ENCODE measurements at places on chromosomes 1 and 21.

DNA sequence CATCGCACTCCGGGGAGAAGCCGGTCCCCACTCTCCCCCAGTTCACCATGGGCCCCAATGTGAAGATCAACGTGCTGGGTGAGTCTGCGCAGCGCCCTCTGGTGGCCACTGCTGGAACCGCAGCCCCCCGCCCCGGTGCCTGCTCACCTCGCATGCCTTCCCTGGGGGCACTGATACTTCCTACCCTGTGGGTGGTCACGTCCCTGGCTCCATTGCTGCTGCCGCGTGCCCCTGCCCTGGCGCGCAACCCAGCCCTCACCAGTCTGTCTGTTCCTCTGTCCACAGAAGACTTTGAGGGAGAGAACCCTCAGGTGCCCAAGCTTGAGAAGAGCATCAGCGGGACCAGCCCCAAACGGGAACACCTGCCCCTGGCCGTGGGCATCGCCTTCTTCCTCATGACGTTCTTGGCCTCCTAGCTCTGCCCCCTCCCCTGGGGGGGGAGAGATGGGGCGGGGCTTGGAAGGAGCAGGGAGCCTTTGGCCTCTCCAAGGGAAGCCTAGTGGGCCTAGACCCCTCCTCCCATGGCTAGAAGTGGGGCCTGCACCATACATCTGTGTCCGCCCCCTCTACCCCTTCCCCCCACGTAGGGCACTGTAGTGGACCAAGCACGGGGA is 7.6 kb downstream of the EFNA3 start:
- DNase-seq = peak; percentile 40

GRCh38 chr1:197171531-197171930 is 25.1 kb upstream of the ASPM start:
- no peak for DNase-seq

DNA sequence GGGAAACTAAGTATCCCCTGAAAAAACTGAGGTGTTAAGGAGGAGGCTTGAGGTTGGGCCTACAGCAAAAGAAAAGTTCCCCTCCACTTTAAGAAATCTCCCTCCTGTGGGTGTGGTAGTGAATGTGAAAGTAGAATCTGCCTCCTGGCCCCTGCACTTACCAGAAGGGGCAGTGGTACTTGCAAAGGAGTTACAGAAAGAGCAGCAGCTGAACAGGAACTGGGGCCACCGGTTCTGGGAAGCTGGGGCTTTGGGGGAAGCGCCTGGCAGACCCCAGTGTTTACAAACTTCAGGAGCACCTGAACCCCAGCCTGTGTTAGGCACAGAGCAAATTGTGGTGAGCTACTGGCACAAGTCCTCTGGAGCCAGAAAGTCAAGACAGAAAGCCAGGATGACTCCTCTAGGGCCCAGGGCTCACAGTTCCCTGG is 250.2 kb upstream of the FGGY start:
- peak; percentile 41 for DNase-seq

DNA sequence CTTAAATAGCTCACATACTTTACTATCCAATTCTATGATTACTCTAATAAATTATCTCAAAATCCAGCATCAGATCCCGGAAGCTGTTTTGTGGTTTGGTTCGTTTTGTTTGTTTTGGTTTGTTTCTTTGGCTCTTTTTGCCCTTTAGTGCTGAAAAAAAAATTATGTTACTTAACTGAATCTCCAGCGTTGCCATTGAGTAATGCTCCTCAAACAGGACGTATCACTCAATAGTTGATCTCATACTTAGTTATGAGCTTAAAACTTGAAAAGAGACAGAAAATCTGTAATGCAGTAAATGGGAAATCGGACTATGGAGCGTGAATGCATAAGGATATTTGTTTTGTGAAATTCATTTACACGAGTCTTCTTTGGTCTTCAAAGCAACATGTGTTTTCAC is 533.8 kb upstream of the TMPRSS15 start:
- no peak for DNase-seq

- no peak for DNase-seq
Measured at GRCh38 chr1:170630977-170631376, 33.0 kb upstream of the PRRX1 start.

DNA sequence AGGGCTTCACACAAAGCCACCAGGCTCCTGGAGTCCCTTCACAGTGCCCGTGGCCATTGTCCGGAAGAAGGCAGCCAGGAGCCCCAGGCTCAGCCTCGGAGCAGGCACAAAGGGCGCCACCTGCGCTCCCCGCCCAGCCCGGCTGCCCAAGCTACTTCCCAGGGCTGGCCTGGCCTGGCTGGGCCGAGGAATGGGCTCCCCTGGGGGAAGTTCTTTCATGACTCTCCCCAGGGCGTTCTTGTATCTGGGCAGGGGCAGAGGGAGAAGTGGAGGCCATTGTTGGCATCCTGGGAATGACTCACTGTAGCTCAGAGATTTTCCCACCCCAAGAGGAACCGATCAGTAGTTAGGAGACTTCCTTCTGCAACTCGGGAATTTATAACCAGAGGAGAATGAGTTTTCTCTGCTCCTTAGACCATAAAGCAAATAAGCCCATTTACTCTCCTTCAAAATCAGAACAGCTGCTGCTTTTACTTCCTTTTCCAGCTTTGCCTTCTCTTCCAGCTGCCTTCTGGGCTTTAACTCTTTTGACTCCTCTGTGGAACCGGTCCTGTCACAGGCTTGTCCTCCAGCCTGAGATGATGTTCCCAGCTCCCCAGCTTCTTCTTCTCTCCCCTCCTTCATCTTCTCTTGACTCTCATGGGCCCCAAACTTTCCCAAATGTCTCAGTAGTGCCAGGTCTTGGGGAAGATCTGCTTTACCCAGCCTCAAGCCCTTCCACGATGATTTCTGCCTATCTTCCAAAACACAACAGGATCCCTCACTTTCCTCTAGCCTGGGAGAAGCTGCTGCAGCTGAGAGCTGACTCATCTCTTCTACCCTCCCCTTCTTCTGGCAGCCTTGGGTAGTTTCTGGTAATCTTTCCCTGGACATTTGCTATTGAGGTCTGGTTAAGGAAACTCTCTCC is 118.7 kb upstream of the CD34 start:
- DNase-seq = no peak

- no peak for DNase-seq
Measured at GRCh38 chr1:30267856-30268255, 455.5 kb downstream of the MATN1 start.

DNA sequence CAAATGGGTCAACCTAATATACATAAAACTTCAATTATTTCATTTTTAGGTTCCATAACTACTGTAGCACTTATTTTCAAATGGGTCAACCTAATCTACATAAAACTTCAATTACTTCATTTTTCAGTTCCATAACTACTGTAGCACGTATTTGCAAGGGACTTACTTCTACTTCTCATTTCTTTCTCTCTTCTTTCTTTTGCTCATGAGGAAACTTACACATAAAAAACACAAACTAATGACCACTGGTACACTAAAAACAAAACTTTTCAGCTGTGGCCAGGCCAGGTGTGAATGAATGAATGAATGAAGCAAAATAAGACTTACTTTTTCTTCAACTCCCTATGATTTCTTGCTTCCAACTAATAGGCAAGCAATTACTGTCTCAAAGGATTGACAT is 11.7 kb downstream of the SYDE2 start:
- no peak for DNase-seq

- DNase-seq = peak; percentile 95
Measured at GRCh38 chr1:44485229-44485933, 80.3 kb downstream of the RNF220 start.

- no peak for DNase-seq
Measured at GRCh38 chr1:44507490-44508396, 102.7 kb downstream of the RNF220 start.

DNA sequence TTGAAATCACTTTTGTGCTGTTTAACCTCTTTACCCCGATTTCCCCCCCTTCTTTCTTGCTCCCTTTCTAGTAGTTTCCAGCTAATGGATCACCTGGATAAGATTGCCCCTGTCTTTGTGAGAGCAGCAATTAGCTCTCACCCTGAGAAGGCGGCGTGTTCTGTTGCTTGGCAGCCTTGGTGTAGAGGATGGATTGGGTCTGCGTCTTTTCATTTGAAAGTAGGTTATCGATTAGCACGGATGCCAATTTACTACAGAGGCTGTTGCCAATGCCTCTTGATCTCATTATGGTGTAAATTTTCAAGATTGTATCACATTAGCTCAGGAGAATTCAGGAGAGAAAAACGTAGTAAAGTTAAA is 26.4 kb downstream of the KIF26B start:
- no peak for DNase-seq

GRCh38 chr1:94713472-94714141 is 106.5 kb upstream of the SLC44A3 start:
- peak; percentile 99 for DNase-seq

DNA sequence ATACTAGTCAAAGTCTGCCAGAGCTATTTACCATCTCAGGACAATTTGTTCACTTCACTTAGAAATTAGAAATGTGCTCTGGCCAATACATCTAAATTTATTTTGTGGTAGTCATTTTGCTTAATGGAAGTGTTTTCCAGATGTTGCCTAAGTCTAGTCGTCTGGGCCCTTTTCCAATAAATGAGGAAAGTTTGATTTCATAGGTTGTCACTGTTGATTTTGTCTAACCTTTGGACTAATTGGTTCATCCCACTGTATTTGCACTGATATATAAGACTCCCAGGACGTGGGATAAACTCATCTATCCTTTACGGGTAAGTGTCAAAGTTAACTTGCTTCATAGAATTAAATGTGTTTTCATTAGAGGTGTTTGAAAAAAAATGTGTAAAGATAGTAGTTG is 79.1 kb downstream of the TPR start:
- no peak for DNase-seq

- DNase-seq = peak; percentile 69
Measured at GRCh38 chr1:208243967-208244916, at the start of gene PLXNA2. PLXNA2 (minus strand) TSS chr1:208244384; CDS start chr1:208217922, 26,462 bp downstream.

DNA sequence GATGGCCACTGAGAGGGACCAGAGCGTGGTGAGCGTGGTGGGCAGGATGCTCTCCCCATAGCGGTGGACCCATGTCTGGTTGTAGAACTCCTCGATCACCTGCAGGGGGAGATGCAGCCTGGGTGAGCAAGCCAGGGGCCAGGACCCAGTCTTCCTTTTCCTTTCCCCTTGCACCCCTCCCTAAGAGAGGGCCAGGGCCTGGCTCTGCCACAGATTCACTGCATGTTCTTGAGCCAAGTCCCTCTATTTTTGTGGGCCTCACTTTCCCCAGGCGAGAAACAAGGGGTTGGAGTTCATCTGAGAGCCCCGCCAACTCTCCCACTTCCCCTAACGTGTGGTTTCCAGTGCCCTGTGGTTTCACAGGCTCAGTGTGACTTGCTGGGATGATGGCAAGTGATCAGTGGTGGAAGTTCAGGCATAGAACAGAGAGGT is 27.5 kb downstream of the SLC2A1 start:
- peak; percentile 92 for DNase-seq

DNA sequence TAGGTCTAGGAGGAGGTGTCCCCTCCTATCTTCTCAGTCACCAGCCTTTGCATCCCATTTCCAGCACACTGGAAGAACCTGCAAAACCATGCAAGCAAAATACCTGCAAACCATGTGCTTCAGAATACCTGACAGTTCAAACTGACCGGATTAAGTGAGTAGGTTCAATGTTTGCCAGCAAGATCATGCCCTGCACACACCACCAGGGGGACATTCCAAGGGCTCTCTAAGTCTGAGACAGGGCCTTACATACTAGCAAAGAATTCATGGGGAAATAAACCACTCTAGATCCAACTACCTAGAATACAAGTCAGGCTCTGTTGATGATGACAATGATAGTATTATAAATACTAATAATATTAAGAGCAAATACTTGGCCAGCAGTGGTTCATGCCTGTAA is 27.6 kb downstream of the INPP5B start:
- DNase-seq = peak; percentile 28

DNA sequence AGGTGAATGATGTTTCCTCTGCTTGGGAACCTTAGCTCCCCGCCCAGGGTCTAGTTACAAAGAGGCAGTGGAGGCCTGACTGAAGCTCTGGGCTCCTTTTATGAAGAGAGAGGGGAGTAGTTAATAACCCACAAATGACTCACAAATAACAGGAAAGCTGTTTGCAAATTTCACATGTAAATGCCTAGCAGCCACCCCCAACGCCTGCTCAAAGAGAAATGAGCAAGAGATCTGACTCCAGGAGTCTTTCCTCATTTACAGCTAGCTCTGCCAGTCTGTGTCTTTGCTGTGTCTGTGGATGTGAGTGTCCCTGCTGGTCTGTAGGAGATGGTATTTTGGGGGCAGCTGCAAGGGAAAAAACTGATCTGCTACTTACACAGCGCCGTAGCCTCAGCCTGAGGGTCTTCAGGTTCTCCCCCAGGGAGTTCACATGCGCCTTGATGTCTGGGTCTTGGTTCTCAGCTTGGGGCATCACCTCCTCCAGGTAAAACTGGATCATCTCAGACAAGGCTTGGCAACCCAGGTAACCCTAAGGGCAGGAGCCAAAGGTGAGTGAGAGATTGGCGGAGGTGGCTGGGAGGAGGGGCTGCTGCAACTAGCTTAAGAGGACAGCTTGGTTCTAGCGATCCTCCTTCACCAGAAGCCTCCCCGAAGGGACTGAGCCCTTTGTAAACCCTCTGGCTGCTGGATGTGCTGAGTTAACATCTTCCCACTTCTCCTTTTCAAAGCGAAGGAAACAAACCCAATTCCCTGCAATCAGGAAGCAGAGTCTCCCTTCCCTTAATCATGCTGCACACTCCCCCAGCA is at the start of gene IL19:
Gene IL19, plus strand, starts transcription at position 243 of the 807 bp plus-strand sequence. CDS start 65,890 bp downstream, outside the sequence.
- peak; percentile 89 for DNase-seq

GRCh38 chr1:36735939-36736730 is 253.4 kb upstream of the CSF3R start:
- peak; percentile 47 for DNase-seq

DNA sequence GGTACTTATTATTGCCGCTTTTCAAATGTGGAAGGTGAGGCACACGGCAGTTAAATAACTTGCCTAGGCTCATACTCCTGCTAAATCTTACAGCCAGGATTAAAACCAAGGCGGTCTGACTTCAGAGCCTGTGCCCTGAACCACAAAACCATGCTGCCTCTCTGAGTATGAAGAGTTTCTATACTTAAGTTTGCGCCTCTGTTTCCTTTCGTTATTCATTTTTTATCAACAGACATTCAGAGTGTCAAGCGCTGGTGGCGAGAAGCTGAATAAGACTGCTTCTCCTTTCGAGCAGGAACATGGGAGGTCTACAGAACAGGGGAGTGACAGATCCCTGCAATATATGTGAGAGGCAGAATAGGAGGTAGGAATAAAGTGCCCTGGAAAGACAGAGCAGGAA is 96.0 kb upstream of the DUSP10 start:
- peak; percentile 77 for DNase-seq

DNA sequence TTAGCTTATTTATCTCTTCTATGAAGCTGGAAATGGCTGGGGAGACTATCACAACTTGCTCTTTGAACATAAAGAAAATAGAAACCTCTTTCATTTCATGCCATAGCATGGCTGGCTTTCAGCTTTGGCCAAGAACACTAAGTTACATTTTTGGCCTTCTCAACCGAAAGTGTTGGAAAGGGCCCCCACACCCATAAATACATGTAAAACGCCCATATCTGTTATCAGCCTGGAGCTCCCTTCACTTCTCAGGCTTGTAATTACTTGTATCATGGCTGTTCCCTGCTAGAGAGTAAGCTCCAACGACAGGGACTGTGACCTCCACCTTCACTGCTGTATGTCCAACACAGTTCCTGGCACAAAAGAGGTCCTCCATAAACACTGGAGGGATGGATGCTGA is 12.7 kb upstream of the EIF4G3 start:
- no peak for DNase-seq

Measured in MV-4-11 (cell line).